ENCODE measurements at places on chromosomes 1 and 21. TPM values are rescaled to one million over a fixed set of nuclear protein-coding genes. Genes with fewer than 3 reads are reported as not detected.
A peak's percentile ranks its signal among the peaks of the same experiment; 100 is the strongest.

Gene BCAR3
- total RNA-seq, result 21.0 TPM

Gene B3GALT5
- total RNA-seq, result not detected

Gene NPR1
- 5.4 TPM for total RNA-seq

- no peak overlapping the region for H3K27ac ChIP-seq
- H3K27me3 ChIP-seq, result no peaks in the 10 kb centered on the region
- DNase-seq, result no peak
- H3K4me1 ChIP-seq, result peaks cover 11% of the 10 kb centered on the region
- no peak overlapping the region for H3K4me3 ChIP-seq
Observed at GRCh38 chr1:201391651-201392511, 7.2 kb downstream of the LAD1 start.

DNA sequence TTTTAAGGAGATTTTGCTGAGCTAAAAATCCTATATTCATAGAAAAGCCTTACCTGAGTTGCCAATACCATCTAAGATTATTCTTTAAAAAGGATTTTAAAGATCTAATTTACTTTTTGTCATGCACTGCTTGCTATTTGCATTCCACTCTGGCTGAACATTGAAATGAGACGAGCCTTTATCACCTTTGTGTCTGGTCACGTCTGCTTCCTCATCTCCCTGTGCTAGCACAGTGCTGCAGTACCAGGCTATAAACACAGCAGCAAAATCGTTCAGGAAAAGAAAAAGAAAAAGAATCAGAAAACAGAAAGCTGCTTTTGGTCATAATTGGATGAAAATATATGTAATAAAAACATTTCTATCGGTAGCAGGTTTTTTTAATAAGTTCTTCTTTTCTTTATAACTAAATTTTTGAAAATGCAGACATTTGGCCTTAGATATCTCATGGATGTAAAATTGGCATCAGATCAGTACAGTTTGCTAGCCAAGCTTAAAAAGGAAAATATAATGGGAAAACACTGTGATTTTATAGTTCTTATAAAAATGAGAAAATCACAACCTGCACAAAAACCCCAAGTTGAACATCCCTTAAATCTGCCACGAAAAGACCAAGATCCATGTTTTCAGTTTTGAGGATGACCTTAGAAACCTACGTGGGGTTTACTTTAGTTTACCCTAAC lies 735.7 kb upstream of the CXADR start:
- no peak overlapping the region for H3K27ac ChIP-seq
- DNase-seq, result no peak
- no peaks in the 10 kb centered on the region for H3K4me1 ChIP-seq
- H3K4me3 ChIP-seq, result no peak overlapping the region
- H3K36me3 ChIP-seq, result no peaks in the 10 kb centered on the region

GRCh38 chr1:236890152-236891056 lies 95.3 kb downstream of the MTR start:
- no peak for DNase-seq
- no peaks in the 10 kb centered on the region for H3K27me3 ChIP-seq
- H3K4me3 ChIP-seq, result no peak overlapping the region
- peaks cover 4% of the 10 kb centered on the region for H3K4me1 ChIP-seq

DNA sequence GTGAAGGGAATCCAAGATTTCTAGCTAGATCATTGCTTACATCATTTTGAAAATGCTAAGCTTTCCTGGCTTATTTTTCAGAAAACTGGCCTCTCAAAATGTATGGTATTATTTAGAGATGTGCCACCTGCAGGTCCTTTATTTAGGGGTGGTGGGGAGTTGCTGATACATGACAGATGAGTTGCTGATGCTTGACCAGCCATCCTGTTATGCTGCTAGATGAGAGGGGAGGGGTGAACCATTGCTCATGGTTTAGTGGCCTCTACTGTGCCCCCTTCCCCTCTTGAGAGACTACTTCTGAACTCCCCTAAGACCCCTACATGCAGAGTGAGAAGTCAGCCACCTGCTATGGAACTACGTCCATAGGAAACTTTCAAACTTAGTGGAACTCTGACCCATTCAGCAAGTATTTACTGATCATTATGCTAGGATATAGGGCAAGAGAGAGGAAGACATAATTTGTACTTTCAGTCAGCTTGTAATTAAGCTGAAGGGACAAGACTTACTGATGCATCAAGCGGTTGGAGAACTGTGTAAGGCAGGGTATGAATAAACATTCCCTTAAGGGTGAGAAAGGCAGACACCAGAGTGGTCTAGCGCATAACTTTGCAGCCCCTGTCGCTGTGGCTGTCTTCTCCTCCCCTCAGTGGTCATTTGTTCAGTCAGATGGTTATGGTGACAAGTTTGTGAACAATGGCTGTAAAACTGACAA lies 34.6 kb downstream of the SLAMF6 start:
- no peak overlapping the region for H3K27ac ChIP-seq
- no peak overlapping the region for H3K4me3 ChIP-seq
- H3K27me3 ChIP-seq, result no peaks in the 10 kb centered on the region
- H3K36me3 ChIP-seq, result no peaks in the 10 kb centered on the region
- no peaks in the 10 kb centered on the region for H3K4me1 ChIP-seq

- H3K27ac ChIP-seq, result no peak overlapping the region
- H3K4me1 ChIP-seq, result no peaks in the 10 kb centered on the region
- H3K36me3 ChIP-seq, result no peaks in the 10 kb centered on the region
- H3K27me3 ChIP-seq, result no peaks in the 10 kb centered on the region
- H3K4me3 ChIP-seq, result no peak overlapping the region
Observed at GRCh38 chr1:166464333-166464732, 297.5 kb upstream of the FAM78B start.

GRCh38 chr21:45299026-45299863 lies 11.6 kb upstream of the POFUT2 start:
- no peaks in the 10 kb centered on the region for H3K36me3 ChIP-seq
- peaks cover 4% of the 10 kb centered on the region for H3K27me3 ChIP-seq
- peak; percentile 44 for DNase-seq
- no peak overlapping the region for H3K27ac ChIP-seq
- H3K4me1 ChIP-seq, result peaks cover 9% of the 10 kb centered on the region

DNA sequence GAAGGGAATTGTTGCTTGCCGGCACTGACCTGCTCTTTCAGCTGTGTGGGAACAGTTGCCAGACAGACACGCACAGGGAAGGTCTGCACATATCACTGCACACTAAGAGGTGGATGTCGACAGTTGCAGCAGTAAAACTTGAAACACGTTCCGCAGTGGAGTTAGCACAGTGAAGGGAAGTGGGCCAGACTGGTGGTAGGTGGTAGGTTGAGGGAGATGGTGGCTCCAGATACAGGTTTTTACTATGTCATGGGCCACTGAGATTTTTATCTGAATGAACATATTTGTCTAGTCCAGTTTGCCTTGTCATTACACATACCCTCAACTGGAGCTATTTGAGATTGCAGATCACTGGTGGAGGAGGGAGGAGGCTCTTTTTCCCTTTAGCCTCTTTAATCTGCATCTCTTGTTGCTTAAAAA lies 13.5 kb downstream of the MRPS6 start:
- H3K27ac ChIP-seq, result no peak overlapping the region
- H3K4me3 ChIP-seq, result no peak overlapping the region
- no peaks in the 10 kb centered on the region for H3K27me3 ChIP-seq
- no peak for DNase-seq
- peaks cover 37% of the 10 kb centered on the region for H3K4me1 ChIP-seq
- H3K36me3 ChIP-seq, result no peaks in the 10 kb centered on the region

GRCh38 chr1:233730809-233731208 lies 116.9 kb downstream of the KCNK1 start:
- no peak for DNase-seq
- H3K36me3 ChIP-seq, result no peaks in the 10 kb centered on the region
- no peak overlapping the region for H3K27ac ChIP-seq
